Epithelial cell of umbilical artery (primary cell): ENCODE measurements at places on chromosomes 4 and X. TPM values are rescaled to one million over a fixed set of nuclear protein-coding genes. Genes with fewer than 3 reads are reported as not detected.

The ADH1C gene
- total RNA-seq = not detected in 2 replicates

The CT45A3 gene
- total RNA-seq = not detected in 2 replicates

The PHF8 gene
- 11.7 and 17.8 TPM in 2 replicates for total RNA-seq

The SERPINA7 gene
- not detected in 2 replicates for total RNA-seq
